Naive B cell (primary cell): ENCODE measurements at places on chromosomes 3 and 15.
A peak's percentile ranks its signal among the peaks of the same experiment; 100 is the strongest.

DNA sequence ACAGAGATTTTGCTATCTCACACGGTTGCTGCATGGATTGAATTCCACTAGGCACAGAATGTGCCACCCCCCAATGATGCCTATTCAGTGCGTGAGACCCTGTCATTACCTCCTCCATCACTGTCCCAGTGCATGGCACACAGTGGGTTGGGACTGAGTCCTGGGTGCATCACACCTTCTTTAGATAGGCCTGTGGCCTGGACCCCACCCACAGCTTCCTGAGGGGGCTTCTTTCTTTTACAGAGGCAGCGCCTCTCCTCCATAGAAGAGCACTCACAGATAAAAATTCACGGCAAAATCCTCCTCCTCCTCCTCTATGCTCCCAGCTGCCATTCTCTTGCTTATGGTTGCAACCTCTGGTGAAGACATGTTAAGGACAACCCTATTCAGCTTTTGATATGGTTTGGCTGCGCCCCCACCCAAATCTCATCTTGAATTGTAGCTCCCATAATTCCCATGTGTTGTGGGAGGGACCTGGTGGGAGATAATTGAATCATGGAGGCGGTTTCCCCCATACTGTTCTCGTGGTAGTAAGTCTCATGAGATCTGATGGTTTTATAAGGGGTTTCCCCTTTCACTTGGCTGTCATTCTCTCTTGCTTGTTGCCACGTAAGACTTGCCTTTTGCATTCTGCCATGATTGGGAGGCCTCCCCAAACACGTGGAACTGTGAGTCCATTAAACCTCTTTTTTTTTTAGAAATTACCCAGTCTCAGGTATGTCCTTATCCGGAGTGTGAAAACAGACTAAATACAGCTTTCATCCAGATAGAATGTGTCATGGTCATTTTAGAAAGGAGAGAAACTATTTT is 147.6 kb downstream of the KLF13 start:
- no peaks in the 10 kb centered on the region for H3K36me3 ChIP-seq
- no peak for DNase-seq
- H3K4me1 ChIP-seq, result peaks cover 31% of the 10 kb centered on the region
- H3K27me3 ChIP-seq, result no peaks in the 10 kb centered on the region

DNA sequence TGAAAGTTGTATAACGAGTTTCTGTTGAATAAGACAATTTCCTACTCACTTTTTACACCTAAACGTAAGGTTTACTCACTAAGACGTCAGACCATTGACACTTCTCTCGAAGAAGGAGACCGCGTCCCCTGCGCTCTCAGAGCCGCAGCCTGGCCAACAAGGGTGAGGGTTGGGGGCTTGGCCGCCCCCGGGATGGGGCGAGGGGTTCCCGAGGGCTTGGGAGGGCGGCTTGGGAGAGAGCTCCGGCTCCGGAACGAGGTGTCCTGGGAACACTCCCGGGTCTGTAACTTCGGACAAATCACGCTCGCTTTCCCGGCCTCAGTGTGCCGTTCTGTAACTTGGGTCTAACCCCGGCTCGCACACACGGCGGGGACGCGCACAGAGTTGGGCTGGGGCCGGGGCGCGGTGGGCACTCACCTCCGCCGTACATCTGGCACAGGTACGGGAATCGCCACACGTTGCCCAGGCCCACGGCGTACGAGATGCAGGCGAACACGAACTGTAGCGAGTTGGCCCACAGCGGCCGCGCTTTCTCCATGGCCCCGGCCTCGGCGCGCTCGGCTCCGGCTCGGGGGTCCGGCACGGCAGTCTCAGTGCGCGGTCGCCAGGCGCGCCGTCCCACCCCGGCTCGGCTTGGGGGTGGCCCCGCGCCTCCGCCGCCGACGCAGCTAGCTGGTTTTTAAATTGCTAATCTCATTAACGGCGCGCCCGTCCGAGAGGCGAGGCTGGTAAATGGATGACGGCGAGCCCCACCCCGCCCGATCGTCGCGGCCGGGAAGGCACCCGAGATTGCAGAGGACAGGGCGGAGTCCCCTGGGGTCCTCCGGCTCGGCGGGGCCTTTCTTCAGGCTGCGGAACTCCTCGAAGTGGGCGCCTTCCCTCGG is at the start of gene SLC6A20:
SLC6A20 (minus strand) TSS at position 655 of the 884 bp plus-strand sequence; CDS start at position 538, 117 bp downstream.
- H3K36me3 ChIP-seq, result no peaks in the 10 kb centered on the region
- H3K4me1 ChIP-seq, result peaks cover 20% of the 10 kb centered on the region
- H3K4me3 ChIP-seq, result peak within 1 kb of the TSS; percentile 87
- H3K27ac ChIP-seq, result peak within 1 kb of the TSS; percentile 94
- peaks cover 41% of the 10 kb centered on the region for H3K27me3 ChIP-seq

- H3K36me3 ChIP-seq, result no peaks in the 10 kb centered on the region
Observed at GRCh38 chr3:165459924-165460835, 264.0 kb upstream of the SLITRK3 start.

- H3K4me3 ChIP-seq, result no peak overlapping the region
- no peaks in the 10 kb centered on the region for H3K4me1 ChIP-seq
- no peak overlapping the region for H3K27ac ChIP-seq
- H3K36me3 ChIP-seq, result no peaks in the 10 kb centered on the region
- H3K27me3 ChIP-seq, result no peaks in the 10 kb centered on the region
Observed at GRCh38 chr3:165754219-165755007, 82.8 kb downstream of the BCHE start.

DNA sequence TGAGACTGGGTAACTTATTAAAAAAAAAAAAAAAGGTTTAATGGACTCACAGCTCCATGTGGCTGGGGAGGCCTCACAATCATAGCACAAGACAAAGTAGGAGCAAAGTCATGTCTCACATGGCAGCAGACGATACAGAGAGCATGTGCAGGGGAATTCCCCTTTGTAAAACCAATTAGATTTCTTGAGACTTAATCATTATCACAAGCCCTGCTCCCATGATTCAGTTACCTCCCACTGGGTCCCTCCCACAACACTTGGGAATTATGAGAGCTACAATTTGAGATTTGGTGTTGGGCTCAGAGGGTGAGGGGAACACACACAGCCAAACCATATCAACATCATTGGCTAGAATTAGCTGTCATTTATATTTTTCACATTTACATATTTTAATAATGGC is 221.0 kb downstream of the RSRC1 start:
- H3K27me3 ChIP-seq, result no peaks in the 10 kb centered on the region
- H3K36me3 ChIP-seq, result peaks cover 31% of the 10 kb centered on the region
- H3K27ac ChIP-seq, result no peak overlapping the region
- no peak overlapping the region for H3K4me3 ChIP-seq
- DNase-seq, result no peak

DNA sequence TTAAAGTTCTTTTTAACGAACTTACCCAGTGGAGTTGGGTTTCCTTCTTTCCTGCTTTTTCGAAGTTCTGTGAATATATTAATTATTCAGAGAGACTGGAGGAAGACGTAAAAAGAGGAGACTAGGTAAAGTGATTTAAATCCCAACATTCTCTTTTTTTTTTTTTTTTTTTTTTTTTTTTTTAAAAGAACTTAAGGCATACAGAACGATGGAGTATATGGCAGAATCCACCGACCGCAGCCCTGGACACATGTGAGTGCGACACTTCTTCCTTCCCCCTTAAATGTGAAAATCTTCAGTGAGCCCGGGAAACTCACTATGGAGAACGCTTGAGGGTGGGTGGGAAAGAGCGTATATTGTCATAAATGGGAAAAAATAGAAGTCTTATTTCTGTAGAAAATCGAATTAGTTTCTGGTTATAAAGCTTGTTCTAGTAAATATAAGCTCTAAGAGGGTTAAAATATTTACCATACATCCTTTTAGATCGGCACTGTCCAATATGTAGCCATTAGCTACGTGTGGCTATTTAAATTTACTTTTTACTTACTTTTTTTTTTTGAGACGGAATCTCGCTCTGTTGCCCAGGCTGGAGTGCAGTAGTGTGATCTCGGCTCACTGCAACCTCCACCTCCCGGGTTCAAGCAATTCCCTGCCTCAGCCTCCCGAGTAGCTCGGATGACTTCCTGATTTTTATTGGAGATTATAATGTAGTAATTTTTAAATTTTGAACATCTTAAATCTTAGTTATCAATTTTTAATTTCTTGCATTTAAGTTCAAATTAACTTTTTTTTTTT is 892 bp downstream of the NMD3 start:
- H3K4me1 ChIP-seq, result peaks cover 36% of the 10 kb centered on the region
- H3K4me3 ChIP-seq, result peak overlapping the region; percentile 97
- no peaks in the 10 kb centered on the region for H3K27me3 ChIP-seq
- H3K27ac ChIP-seq, result peak overlapping the region; percentile 96
- H3K36me3 ChIP-seq, result peaks cover 6% of the 10 kb centered on the region
- peak; percentile 11 for DNase-seq

DNA sequence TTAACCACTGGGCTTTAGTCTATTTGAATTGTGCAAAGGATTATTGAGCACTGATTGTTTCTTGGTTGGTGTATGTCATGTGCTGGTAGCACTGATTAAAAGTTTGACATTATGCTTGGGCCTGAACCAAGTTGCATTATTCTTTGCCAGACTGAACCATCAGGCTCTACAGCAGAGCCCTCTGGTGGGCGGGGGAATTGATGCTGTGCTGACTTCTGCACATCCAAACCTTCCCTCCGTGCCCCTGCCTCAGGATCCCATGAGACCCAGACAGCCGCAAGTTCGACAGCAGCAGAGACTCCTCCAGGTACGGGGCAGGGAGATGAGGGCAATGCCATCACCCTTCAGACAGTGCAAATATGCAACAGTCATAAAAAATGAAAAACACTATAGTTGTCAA is 28.4 kb upstream of the P2RY12 start:
- H3K36me3 ChIP-seq, result no peaks in the 10 kb centered on the region
- no peak overlapping the region for H3K4me3 ChIP-seq
- no peaks in the 10 kb centered on the region for H3K27me3 ChIP-seq
- no peak for DNase-seq
- no peaks in the 10 kb centered on the region for H3K4me1 ChIP-seq
- H3K27ac ChIP-seq, result no peak overlapping the region

GRCh38 chr15:82966671-82967071 is 14.2 kb upstream of the HOMER2 start:
- no peak overlapping the region for H3K4me3 ChIP-seq
- DNase-seq, result no peak
- H3K36me3 ChIP-seq, result no peaks in the 10 kb centered on the region
- no peaks in the 10 kb centered on the region for H3K27me3 ChIP-seq
- H3K4me1 ChIP-seq, result no peaks in the 10 kb centered on the region

- H3K4me1 ChIP-seq, result no peaks in the 10 kb centered on the region
- H3K27ac ChIP-seq, result no peak overlapping the region
- DNase-seq, result no peak
- H3K4me3 ChIP-seq, result no peak overlapping the region
Observed at GRCh38 chr3:3154879-3155610, 24.4 kb downstream of the CRBN start.

- peaks cover 9% of the 10 kb centered on the region for H3K4me1 ChIP-seq
- H3K4me3 ChIP-seq, result no peak overlapping the region
- peaks cover 4% of the 10 kb centered on the region for H3K36me3 ChIP-seq
- H3K27ac ChIP-seq, result no peak overlapping the region
- peaks cover 10% of the 10 kb centered on the region for H3K27me3 ChIP-seq
- DNase-seq, result no peak
Observed at GRCh38 chr15:32866454-32867312, 148.9 kb downstream of the GREM1 start.

- H3K4me3 ChIP-seq, result peak overlapping the region; percentile 2
- H3K27me3 ChIP-seq, result no peaks in the 10 kb centered on the region
- no peak overlapping the region for H3K27ac ChIP-seq
- H3K36me3 ChIP-seq, result no peaks in the 10 kb centered on the region
Observed at GRCh38 chr3:188270423-188270972, 116.5 kb downstream of the LPP start.

DNA sequence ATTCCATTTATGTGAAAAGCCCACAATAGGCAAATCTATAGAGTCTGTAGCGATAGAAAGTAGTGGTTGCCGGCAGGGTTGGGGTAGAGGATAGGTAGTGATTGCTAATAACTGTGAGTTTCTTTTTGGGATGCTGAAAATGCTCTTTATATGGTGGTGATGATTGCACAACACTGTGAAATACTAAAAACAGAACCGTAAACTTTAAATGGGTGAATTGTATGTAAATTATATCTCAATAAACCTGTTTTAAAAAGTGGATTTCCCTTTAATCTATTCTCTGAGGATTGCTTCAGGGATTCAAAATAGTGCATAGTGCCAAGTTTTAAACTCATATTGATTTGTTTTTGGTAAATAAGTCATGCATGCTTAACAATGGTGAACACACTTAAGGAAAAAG is 140.2 kb downstream of the LPP start:
- H3K4me3 ChIP-seq, result no peak overlapping the region
- no peaks in the 10 kb centered on the region for H3K27me3 ChIP-seq
- no peak for DNase-seq
- H3K27ac ChIP-seq, result no peak overlapping the region
- H3K4me1 ChIP-seq, result peaks cover 56% of the 10 kb centered on the region
